ENCODE measurements at places on chromosomes 7 and 10. TPM values are rescaled to one million over a fixed set of nuclear protein-coding genes. Genes with fewer than 3 reads are reported as not detected.

The NEBL gene
- total RNA-seq = 103 TPM

The GFRA1 gene
- total RNA-seq = 30.5 TPM

The RBP4 gene
- 2.3 TPM for total RNA-seq

The ACTL6B gene
- total RNA-seq = 35.2 TPM

The YKT6 gene
- total RNA-seq = 48.0 TPM

The GBX1 gene
- total RNA-seq = 1.3 TPM

The CSGALNACT2 gene
- total RNA-seq = 14.6 TPM

DNA sequence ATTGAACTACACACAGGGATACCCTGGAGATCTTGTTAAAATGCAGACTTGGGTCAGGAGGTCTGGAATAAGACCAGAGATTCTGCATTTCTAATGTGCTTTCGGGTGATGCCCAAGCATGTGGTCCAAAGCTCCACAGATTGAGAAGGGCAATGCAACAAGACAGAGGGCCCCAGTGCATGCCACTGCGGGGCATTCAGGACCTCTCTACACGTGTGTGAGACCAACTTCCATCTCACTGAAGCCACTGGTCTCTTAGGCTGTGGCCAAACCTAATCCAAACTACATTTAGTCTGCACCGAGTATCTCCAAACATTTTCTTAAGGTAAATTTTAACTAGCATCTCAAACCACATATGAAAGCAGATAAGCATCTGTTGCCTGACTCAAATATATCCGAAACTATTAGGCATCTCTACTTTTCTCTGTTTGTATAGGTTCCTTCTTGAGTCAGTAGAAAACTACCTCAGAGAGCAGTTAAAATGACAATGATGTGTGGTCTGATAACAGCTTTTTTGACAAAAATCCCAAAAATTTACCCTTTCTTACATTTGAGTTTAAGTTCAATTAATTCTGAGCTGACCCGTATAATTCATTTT lies 107.5 kb downstream of the ELMO1 start:
- DNase-seq = no peak

GRCh38 chr10:35386594-35387174 lies 50.4 kb downstream of the CCNY start:
- peak; percentile 71 for DNase-seq

GRCh38 chr10:122102146-122102868 lies 113.3 kb downstream of the TACC2 start:
- no peak for DNase-seq

DNA sequence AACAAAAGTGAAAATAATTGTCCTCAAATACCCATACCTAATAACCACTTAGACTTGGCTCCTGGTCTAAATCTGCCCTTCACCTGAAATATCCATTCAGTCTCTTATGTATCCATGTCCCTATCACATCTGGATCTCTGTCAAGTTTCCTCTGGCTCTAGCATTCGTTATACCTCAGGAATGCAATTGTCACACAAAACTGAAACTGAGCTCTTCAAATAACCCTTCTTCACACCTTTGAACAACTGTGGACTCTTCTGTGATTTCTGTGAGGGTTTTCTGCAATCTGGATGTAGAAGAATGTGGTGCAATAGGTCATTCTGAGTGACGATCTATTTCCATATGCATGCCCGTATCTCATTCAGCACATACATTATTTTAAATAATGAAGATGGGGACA lies 53.5 kb upstream of the FGL2 start:
- DNase-seq = no peak

- no peak for DNase-seq
Measured at GRCh38 chr7:40810274-40810673, 675.5 kb downstream of the SUGCT start.

- no peak for DNase-seq
Measured at GRCh38 chr7:116528008-116528789, 3.4 kb downstream of the CAV1 start.

DNA sequence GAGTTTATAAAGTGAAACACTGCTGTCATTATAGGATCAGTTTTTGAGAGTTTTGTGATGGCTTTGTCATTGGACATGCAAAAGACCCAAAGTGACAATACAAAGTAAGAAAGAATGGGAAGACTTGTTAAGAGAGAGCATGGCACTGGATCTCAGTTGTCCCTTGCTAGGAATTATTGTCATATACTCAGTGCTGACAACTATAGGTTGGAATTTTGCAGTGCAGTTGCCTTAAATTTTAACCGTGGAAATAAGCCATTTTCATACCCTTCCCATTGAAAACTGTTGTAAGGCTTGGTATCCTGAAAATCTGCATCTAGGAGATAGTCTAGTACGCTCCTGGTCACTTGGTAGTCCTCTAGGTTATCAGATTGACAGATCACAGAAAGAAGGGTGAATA lies 1156.7 kb downstream of the GATA3 start:
- no peak for DNase-seq

- DNase-seq = no peak
Measured at GRCh38 chr7:51235593-51236313, 80.9 kb downstream of the COBL start.

DNA sequence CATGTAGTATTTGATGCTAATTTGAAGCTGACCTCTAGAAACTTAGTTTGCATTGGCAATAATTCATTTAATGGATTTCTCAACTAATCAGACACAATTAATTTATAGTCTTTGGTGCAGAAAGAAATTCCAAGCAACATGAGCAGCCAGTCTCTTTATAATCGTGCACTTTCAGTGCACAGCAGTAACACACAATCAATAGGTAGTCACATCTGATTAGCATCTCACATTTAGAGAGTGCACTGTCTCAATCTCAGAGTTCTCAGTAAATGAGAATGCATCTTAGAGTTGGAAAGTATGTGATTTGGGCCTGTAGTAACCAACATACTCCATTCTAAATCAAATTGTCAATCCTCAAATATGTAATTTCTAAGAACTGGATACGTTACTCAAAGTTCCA lies 377.6 kb downstream of the POM121L12 start:
- DNase-seq = no peak

DNA sequence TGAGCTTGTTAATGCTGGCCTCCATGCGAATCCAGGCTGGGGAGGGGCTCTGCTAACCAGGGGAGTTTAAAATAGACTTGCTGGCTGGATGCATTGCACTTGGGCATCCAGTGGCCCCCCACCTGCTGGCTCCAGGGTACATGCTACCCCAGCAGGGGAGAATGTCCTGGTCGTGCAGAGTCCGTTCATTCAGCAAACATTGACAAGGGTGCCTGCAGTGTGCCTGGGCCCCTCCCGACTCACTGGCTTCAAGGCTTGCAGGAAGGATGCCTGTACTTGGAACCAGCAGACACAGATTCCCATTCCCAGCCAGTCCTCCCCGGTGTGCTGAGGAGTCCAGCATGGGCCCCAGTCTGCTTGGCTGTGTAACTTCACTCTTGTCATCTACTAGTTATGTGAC lies 1.5 kb downstream of the SLC29A3 start:
- DNase-seq = no peak

DNA sequence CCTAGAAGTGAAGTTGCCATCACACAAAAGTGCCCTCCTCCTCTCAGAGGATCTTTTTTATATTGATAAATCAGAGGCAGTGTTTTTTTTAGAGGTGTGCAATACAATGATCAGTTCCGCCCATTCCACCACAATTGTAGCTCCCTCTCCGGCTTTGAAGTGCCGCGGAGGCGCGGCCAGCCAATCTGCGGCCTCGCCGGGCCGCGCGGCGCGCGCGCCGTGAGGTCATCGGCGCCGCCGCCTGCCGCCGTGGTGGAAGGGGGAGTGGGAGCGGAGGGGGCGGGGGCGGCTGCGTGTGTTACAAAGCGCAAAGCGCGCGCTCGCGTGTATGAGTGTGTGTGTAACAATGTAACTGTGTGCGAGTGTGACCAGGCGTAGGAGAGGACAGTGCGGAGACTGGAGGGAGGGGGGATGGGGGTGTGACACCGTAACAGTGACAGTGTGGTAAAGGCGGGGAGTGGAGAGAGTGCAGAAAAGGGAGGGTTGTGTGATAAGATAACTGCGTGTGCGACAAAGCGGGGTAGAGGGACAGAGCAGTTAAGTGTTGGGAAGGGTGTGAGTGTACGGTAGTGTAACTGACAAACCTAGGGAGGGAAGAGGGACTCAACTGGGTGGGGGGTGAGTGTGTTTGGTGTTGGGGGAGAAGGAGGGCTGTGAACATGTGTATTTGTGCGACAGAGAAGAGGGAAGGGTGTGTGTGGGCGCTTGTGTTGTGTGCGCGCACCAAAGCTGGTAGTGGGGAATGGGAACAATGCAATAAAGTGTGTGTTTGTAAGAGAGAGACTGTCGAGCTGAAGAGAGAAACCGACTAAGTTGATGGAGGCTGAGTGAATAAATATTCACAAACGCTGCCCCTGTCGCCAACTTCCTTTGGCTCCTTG lies at the start of gene SP8:
Gene SP8 (minus strand): TSS at position 108 of the 881 bp plus-strand sequence. CDS start 88 bp downstream, at position 20.
- no peak for DNase-seq

DNA sequence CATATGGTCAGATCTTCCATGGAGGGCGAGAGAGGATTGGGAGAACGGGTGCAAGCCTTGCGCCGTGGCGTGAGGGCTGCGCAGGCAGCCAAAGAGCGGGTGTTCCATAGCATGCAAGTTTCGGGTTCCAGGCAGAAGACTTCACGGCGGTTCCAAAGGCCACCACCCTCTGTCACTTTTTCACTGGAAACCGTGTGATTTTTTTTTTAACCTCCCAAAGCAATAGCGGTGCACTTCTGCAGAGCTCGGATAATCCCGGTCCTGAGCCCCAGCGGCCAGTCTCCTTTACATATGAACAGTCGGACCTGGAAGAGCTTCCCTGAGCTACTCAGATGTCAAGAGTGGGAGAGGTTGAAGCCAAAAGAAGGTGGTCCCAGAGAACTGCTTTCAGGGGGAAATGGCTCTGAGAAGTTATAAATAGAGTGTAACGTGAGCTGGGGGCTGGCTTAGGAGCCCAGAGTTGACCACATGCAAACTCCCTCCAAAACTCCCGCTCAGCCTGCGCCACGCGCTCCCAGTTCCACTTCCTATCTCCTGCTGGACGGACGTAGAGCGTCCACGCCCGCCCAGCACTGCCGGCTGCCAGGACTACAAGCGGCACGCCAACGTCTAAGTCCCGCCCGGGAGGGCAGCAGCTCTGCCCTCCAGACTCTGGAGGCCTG lies at the start of gene MEOX2:
Gene MEOX2 (minus strand): TSS at position 389 of the 662 bp plus-strand sequence. CDS start 281 bp downstream, at position 108.
- DNase-seq = no peak

All from spinal cord (tissue), 10 donors.